ENCODE measurements at places on chromosomes 12 and 14.

GRCh38 chr12:8993827-8994226 lies 4.5 kb downstream of the KLRG1 start:
- DNase-seq, result no peak

- DNase-seq, result no peak
Observed at GRCh38 chr14:80956922-80957321, 1.5 kb downstream of the TSHR start.

- no peak for DNase-seq
Observed at GRCh38 chr12:38501991-38502390, 185.4 kb downstream of the ALG10B start.

DNA sequence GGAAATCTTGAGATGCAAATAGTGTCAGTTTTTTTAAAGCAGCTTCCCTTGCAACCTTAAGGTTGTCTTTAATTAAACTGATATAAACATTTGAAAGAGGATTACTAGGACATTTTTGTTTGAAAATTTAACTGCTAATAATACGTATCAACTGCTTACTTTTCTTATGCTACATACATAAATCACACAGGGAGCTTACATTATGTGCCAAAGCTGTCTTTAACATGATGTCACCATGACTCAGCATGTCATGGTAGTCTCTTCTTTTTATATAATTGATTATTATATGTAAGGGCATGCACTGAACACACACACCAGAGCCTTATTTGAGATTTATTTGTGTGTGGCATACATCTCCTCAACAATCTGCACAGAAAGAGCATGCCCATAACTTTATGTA lies 63.0 kb upstream of the PTHLH start:
- DNase-seq, result no peak

- DNase-seq, result no peak
Observed at GRCh38 chr12:3655328-3655900, 97.5 kb downstream of the CRACR2A start.

- no peak for DNase-seq
Observed at GRCh38 chr14:105389534-105389933, 8.8 kb upstream of the TEX22 start.

- no peak for DNase-seq
Observed at GRCh38 chr12:47377414-47378221, 297.9 kb upstream of the AMIGO2 start.

GRCh38 chr12:54041097-54041690 lies 8.3 kb downstream of the HOXC5 start:
- DNase-seq, result no peak

DNA sequence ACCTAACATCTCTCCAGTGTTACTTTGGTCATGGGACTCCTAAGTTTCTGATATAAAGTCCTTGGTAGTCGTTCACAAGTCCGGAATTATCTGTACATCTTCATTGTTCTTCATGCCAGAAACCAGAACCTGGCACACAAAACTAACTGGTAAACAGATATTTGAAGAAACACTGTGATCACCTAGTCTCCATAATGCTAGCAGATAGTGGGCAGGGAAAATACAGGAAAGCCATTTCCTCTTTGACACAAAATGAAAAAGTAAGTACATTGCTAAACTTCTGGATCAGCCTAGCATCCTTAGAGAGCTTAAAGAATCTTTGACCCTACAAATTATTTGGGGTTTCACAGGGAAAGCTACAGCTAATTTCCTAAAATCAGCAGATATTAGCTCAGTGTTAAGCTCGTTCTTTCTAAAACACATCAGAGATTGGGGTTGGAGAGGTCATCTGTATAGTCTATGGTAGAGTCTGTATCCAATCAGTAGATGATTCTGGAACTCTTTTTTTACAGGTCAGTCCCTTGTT lies 4.8 kb downstream of the DDIT3 start:
- no peak for DNase-seq

GRCh38 chr14:70642303-70643235 lies 853 bp downstream of the TTC9 start:
- peak; percentile 13 for DNase-seq

DNA sequence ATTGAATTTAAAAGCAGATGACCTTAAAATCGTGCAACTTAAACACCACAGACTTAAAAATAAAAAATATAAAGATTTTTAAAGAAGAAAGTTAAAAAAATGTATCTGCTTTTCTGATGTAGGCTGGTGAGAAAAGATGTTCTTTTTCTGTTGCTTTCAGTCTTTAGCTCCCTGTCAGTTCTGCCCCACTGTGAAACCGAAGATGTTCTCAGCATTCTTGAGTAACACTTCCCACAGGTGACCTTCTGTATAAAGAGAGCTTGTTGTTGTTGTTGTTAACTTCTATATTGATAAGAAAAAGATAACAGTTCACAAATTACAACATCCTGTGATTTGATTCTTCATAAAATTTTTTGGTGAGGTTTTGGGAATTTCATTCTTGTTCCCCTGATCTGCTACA lies 377.9 kb upstream of the RGS6 start:
- peak; percentile 9 for DNase-seq

DNA sequence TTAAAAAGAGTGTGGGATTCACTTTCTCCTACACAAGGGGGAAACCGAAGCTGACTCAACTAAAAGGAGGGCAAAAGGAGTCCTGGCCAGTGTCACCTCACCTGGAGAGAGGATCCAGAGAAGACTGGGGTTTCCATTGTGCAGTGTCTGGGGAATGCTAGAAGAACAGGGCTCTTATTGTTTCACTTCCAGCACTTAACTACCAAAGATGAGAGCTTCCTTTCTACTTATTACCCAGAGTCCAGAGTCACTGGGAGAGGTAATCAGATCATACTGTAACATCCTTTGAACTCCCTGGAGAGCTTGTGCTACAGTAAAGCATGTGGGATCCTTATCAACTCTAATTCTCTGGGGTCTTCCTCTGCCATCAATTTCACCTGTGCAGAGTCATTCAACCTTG lies 148.4 kb upstream of the BCL2L14 start:
- DNase-seq, result no peak

DNA sequence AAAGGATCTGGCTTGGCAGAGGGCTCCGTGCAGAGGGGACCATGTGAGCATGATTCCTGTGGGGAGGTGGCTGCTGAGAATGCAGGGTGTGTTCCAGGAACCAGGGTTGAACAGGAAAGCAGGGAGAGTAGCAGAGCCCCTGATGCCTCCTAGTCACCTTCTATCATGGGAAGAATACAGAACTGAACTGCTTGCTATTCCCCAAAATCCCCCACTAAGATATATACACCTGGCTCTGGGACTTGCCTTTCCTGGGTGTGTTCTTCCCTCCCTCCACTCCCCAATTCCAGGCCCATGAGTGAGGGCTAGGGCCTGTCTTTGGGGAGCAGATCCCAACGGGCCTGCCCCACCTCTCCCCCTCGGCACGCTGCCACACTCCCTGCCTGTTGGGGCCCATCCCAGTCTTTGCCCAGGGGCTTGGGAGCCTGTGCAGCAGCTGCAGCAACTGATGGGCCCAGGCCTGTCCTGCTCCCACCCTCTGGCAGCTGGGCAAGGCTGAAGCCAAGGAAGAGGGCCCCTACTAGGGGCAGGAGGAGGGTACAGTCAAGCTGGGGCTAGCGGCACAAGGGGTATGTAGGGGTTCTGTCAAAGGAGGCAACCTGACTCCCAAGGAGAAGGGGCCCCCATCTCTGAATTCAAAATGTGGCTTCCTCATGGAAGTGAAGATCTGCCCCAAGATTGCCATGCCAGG lies 3.2 kb downstream of the AJUBA start:
- no peak for DNase-seq

DNA sequence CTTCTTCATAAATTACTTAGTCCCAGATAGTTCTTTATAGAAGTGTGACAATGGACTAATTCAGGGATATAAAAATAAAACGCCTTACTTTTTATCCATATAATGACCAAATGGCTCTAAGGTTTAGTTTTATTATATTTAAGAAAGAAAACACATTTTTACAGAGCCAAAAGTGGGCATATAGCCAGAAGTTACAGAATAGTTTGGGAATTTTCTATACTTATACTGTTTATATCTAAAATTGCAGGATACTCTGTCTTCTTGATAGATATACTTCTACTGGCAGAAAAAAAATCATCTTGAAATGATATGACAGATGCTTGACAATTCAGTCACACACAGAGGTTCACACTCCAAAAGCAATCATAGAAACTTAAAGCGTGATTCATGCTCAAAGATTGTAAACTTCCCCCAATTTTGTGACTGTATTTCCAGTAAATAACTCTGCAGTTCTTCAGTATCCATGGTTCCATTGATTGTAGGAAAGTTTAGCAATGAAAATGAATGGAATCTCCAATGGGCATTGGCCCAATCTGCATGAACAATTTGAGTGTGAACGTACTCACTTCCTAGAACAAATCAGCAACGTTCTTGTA lies 307.8 kb downstream of the NOVA1 start:
- DNase-seq, result no peak

- no peak for DNase-seq
Observed at GRCh38 chr12:88419794-88420193, 160.5 kb downstream of the KITLG start.

GRCh38 chr14:96264853-96265252 lies 8.8 kb downstream of the BDKRB1 start:
- no peak for DNase-seq

Data from CD4-positive, alpha-beta T cell treated with Interleukin-6 at 100 ng/mL for 8 hours (primary cell).